ENCODE measurements at places on chromosomes 4 and X.

DNA sequence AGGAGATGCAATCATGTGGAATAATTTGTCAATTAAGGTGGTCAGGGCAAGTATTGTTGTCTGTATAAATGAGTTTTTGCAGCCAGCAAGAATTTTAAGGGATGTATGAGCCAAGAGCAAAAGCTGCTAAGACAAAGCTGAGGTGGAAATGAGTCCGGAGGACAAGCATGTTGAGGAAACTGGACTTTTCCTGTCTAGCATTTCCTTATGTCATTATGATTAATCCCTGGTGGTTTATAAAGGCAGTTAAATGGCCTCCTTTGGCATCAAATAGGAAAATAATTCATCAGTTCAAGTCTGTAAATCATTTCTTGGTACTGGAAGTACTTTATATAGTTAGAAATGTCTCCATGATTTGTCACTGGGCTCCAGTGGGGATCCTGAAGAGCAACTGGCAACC, 61.6 kb upstream of the TEX13A start:
- no peak for DNase-seq

DNA sequence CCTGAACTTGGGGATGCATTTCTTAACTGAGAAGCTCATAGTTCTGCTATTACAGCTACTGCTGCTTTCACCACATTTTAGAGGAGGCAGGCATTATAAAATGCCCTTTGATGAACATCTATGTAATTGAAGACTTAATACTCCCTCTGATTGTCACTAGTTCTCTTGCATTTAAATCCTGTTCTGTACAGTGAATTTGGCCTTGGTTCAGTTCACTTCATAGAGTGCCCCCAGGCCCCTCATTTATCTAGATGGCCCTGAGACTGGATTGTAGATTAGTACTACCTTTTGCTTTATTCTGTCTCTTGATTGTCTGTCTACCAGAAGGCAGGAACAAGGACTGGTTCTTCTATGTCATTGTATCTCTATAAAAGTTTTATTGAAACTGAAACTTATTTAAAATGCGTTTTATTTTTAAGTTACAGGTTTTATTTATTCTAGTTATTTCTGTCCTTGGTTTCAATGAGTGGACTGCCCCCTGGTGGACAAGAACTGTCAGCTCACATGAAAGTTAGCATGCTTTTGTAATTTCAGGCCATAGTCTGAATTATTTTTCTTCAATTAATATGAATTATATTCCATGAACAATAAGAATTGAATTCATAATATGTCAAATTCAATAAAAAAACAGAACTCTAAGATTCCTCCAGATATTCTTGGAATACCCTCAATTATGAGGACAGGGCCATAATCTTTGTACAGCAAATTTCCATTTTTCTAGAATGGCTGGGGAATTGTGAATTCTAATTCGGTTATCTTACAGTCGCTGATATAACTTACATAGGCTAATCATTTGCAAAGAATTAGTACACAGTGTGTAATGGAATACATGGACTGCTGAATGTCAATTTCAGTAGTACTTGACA, 47.2 kb upstream of the TMEM33 start:
- DNase-seq: peak; percentile 52

GRCh38 chrX:130158311-130158710, 7.3 kb downstream of the AIFM1 start:
- DNase-seq: no peak

DNA sequence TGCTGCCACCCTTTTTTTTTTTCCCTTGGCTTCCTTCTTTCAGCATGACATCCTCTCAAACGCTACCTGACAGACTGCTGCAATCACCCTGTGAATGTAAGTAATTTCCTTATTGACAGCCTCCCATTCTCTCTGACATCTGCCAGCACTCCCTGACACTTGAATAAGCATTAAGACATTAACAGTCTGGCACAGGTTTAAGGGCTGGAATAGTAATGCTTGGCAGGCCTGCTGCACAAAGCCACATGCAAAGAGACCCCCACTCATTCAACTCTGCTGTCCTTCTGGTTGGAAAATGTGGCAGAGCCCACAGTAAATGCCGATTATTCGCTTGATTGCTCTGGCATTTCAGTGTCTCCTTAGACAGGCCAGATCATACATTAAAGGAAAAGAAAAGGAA, 28.1 kb upstream of the RASGEF1B start:
- DNase-seq: no peak

GRCh38 chrX:40474205-40474626, 106.6 kb upstream of the ATP6AP2 start:
- DNase-seq: no peak
